GM23248 (cell line): ENCODE measurements at places on chromosomes 3 and 15. TPM values are rescaled to one million over a fixed set of nuclear protein-coding genes. Genes with fewer than 3 reads are reported as not detected.

Gene RAB7A
- polyA plus RNA-seq = 255 TPM in 2 replicates

Gene LEKR1
- polyA plus RNA-seq = 0.43 and 1.3 TPM in 2 replicates

Gene GMPPB
- 22.8 and 24.1 TPM in 2 replicates for polyA plus RNA-seq

Gene CPNE4
- 0.44 and 0.95 TPM in 2 replicates for polyA plus RNA-seq

Gene TTC21A
- 0.76 and 0.94 TPM in 2 replicates for polyA plus RNA-seq

Gene LCMT2
- 7.4 and 8.4 TPM in 2 replicates for polyA plus RNA-seq
